CD4-positive, alpha-beta T cell treated with Interleukin-6 at 100 ng/mL for 8 hours (primary cell): ENCODE measurements at places on chromosomes 3 and 15.

DNA sequence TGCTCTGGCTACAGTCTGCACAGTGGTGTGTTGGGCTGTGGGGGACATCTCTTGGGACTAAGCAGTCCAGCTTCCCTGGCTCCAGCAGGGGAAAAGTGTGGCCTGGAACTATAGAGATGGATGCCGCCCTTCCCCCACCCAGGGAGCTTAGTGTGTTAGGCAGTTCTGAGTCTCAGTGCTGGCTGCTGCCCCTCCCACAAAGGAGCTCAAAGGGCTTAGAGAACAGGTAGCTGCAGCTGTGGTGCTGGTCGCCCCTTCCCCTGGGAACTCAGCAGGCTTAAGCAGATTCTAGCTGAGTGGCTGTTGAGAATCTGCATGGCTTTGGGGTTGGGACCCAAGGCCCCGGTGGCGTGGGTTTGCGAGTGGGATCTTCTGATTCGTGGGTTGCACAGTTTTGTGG lies 190.8 kb downstream of the PDCD6IP start:
- no peak for DNase-seq

- DNase-seq: no peak
Observed at GRCh38 chr3:125965505-125965904, 3.5 kb upstream of the ROPN1B start.

DNA sequence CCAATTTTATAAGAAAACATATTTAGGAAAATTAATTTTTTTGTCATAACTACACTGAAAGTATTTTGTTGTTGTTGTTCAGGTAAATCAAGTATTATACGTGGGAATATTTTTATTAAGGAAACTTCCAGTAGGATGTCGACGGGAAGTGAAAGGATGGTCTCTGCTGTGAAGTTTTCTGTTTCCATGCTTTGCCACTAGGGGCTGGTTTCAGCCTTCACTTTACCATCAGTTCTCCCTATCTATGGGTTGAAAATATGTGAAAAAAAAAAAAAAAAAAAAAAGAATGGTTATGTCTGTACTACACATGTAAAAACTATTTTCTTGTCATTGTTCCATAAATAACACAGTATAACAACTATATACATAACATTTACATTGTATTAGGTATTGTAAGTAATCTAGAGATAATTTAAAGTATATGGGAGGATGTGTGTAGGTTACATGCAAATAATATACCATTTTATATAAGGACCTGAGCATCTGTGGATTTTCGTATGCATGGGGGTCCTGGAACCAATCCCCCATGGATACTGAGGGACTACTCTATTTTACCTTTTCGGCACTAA lies 136.7 kb downstream of the SMAD6 start:
- DNase-seq: no peak

- peak; percentile 55 for DNase-seq
Observed at GRCh38 chr15:70672081-70672480, 91.3 kb downstream of the UACA start.

- no peak for DNase-seq
Observed at GRCh38 chr3:13785853-13786436, 93.9 kb downstream of the WNT7A start.

DNA sequence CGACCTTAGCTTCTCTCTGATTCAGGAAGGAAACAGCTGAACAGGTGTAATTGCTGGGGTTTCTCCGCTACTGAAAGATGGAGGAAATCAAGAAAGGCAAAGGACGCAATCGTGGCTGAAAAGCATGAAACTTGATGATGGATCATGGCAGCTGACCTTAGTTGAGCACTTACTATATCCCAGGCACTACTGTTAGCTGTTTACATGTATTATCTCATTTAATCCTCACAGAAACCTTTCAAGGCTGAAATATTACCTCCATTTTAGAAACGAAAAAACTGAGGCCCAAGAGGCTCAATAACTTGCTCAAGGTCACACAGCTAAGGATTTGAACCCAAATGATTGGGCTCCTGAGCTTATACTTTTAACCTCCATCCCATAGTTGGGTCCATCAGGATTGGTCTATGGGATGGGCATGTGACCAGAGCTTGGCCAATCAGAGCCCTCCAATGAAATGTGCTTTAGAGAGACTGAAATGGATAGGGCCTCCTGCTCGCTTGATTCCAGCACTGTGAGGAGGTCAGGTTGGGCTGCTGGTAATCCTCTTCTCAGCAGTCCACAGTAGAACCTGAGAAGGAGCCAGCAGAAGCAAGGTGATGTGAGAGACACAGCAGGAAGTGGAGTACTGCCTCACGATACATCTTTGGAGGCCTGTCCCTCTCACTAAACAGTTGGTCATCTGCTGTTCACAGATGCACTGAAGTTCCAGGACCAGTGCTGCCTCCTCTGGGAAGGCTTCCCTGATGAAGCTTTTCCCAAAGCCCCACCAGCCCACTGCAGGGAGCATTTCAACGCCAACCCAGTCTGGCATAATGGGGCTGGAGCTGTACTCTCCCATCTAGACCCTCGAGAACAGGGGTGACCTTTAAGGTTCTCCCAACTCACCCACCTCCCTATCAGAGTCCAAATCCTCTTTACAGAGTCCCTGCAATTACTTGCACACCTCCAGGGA lies 10.4 kb downstream of the CLN6 start:
- DNase-seq: no peak
